ENCODE measurements at places on chromosomes 3 and 15. TPM values are rescaled to one million over a fixed set of nuclear protein-coding genes. Genes with fewer than 3 reads are reported as not detected.

GRCh38 chr15:48385031-48385830 is 54.0 kb downstream of the DUT start:
- H3K4me1 ChIP-seq = no peaks in the 10 kb centered on the region
- H3K4me3 ChIP-seq = no peak overlapping the region
- H3K27ac ChIP-seq = no peak overlapping the region

DNA sequence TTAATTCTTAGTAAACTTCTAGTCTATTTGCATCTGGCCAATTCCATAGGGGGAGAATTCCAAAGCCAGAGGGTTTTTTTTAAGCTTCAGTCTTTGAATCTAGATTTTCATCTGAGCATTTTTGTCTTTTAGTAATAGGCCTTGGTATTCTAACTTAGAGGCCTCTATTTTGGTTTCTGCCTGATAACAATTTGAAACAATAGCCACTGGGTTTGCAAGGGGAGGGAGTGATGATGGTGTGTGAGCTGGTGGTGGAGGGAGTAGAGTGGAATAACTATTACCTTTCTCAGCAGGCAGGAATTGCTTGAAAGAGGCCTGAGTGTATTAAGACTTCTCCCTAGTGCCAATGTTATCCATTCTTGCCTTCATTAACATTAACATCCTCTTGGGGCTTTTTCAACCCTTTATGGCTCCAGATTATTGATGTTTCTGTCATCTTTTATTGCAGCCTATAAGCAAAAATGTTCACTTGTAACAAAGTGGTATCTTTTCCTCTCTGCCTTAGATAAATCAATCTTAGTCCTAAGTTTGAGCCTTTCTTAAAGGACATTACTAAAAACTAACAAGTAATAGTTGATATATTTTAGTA is 26.5 kb upstream of the TCF12 start:
- H3K4me1 ChIP-seq = peaks cover 11% of the 10 kb centered on the region
- no peak overlapping the region for H3K4me3 ChIP-seq
- H3K36me3 ChIP-seq = no peaks in the 10 kb centered on the region
- no peaks in the 10 kb centered on the region for H3K27me3 ChIP-seq
- DNase-seq = no peak

DNA sequence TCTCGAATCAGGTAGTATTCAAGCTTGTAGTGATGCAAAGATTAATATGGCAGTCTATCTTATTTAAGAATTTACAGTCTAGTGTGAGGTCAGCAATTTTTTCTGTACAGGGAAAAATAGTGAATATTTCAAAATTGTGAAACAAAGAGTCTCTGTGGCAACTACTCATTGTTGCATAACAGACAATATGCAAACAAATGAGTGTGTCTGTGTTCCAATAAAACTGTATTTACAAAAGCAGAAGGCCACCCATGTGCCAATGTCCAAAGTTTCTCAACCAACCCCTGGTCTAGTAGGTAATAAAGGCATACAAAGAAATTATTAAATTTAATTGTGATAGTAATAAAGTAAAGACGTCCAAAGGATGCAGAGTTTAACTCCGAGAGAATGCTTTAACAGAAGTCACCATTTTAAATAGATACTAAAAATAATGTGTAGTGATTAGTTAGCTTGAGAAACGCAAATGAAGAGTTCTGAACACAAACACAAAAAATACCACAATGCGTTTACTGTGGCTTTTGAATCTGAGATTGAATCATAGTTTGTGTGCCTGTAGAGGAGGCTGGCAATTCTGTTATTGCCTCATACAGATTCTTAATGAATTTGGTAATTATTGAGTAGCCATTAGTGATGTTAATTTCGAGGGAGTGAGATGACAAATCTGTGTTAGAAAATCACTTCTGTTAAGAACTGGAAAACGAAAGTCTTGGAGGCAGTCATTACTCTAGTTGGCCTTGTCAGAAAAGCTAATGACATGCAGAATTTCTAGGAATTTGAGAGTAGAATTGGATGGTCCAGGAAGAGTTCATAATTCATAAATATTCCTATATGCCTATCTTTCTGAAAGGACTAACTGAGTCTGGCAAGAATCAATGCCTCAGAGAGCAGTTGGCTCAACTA is 48.7 kb downstream of the CADM2 start:
- H3K27ac ChIP-seq = no peak overlapping the region
- no peak overlapping the region for H3K4me3 ChIP-seq
- no peaks in the 10 kb centered on the region for H3K36me3 ChIP-seq
- H3K27me3 ChIP-seq = no peaks in the 10 kb centered on the region
- DNase-seq = peak; percentile 16

DNA sequence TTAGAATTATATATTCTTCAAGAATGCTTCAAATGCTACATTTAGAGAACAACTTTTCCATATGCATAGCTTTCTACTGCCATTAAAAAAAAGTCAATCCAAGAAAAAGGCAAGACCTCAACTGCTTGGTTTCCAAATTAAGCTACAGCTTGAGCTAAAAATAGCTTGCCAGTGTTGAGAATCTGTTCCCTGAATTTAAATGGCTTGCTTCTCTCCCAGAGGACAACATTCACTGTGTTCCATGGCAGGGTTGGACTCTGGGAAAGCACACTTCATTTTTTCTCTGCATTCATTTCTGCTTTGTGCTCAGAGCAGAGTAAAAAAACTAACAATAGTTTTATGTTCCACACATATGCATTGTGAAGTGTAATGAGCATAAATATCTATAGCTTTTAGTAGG is 50.3 kb upstream of the ACTL6A start:
- H3K36me3 ChIP-seq = no peaks in the 10 kb centered on the region
- H3K4me1 ChIP-seq = no peaks in the 10 kb centered on the region
- no peaks in the 10 kb centered on the region for H3K27me3 ChIP-seq

GRCh38 chr3:72382460-72382859 is 465.8 kb downstream of the SHQ1 start:
- H3K27ac ChIP-seq = no peak overlapping the region
- no peaks in the 10 kb centered on the region for H3K27me3 ChIP-seq
- DNase-seq = no peak

- H3K36me3 ChIP-seq = no peaks in the 10 kb centered on the region
- peaks cover 14% of the 10 kb centered on the region for H3K27me3 ChIP-seq
- no peaks in the 10 kb centered on the region for H3K4me1 ChIP-seq
- H3K27ac ChIP-seq = no peak overlapping the region
- DNase-seq = no peak
Measured at GRCh38 chr15:52819253-52819652, 29.1 kb upstream of the ONECUT1 start.

SETMAR gene
- total RNA-seq = 15.4 TPM

DNA sequence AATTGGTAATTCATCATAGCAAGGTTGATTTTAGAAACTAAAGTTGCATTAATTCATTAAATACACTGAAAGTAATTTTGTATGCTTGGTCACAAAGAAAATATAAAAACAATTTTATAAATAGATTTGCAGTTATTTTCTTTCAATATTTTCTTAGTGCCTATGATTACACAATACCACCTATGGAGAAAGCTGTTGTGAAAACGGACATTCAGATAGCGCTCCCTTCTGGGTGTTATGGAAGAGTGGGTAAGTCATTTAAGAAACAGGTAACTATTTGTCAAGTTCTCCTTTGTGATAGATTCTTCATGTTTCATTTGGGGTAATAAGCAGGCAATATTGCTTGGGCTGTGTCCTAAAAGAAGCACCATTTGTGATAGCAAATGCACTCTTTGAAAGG is 3.0 kb downstream of the DUT start:
- no peaks in the 10 kb centered on the region for H3K27me3 ChIP-seq
- H3K4me3 ChIP-seq = no peak overlapping the region
- peaks cover 8% of the 10 kb centered on the region for H3K4me1 ChIP-seq
- DNase-seq = no peak
- no peak overlapping the region for H3K27ac ChIP-seq
- H3K36me3 ChIP-seq = no peaks in the 10 kb centered on the region

DNA sequence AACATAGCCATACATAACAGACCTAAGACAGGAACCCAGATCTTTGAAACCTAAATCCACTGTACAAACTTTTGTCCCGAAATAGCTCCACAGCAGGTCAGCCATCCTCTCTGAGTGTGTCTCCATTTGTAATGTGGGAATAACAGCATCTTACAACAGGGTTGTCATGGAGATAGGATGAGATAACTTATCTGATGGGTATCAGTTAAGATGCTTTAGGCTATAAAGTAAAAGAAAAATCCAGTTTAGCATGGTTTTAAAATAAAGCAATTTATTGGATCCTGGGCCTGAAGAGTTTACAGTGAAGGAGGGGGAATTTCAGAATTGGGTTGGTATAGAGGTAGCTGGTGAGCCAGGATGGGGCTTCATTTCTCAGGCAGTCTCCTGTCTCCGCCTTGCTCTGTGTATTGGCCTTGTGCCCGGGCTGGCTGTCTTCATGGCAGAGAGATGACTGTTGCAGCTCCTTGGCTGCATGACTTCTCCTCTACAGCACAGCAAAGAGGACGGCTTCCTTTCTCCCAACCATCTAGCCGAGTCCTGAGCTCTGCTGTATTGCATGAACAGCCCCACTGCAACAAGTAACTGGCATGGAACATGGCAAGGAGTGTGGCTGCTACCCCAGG is 131.9 kb upstream of the PROK2 start:
- no peak overlapping the region for H3K27ac ChIP-seq
- no peak for DNase-seq
- no peaks in the 10 kb centered on the region for H3K27me3 ChIP-seq
- H3K4me1 ChIP-seq = no peaks in the 10 kb centered on the region
- no peak overlapping the region for H3K4me3 ChIP-seq
- no peaks in the 10 kb centered on the region for H3K36me3 ChIP-seq

LRRK1 gene
- total RNA-seq = 2.1 TPM

DNA sequence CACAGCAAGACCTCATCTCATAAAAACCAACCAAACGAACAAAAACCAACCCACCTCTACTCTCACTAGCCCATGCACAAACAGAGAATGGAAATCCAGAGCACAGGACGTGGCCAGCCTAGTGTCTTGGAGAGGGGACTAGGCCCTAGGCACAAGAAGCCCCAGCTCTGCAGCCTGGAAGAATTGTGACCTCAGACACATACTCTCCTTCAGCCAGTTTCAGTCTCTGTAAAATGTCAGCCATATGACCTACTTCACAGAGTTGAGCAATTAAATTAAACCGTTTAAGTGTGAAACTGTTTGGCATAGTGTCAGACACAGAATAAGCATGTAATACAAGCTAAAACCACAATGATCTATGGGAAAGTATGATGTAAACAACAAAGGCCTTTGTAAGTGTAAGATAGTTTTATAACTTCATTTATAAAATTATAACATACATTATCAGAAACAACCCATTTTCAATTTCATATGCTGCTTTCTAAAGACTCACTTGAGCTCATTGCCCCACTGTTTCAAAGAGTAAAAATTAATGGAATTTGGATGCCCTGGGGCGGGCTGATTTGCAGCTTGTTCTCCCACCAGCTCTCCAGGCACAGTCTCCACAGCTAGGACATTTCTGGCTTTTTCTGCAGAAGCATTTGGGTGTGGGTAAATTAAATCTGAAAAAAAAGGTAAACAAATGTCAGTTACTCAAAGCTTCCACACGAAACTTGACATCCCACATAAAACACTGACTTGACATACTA is 32.9 kb downstream of the TBC1D2B start:
- H3K36me3 ChIP-seq = no peaks in the 10 kb centered on the region
- no peak for DNase-seq
- H3K4me1 ChIP-seq = peaks cover 46% of the 10 kb centered on the region
- H3K27ac ChIP-seq = peak overlapping the region; percentile 67

ALAS1 gene
- 81.8 TPM for total RNA-seq

CCDC54 gene
- not detected for total RNA-seq

KCNH8 gene
- total RNA-seq = 0.97 TPM

- no peak overlapping the region for H3K4me3 ChIP-seq
- no peaks in the 10 kb centered on the region for H3K27me3 ChIP-seq
- H3K36me3 ChIP-seq = no peaks in the 10 kb centered on the region
- DNase-seq = no peak
- H3K4me1 ChIP-seq = peaks cover 2% of the 10 kb centered on the region
- no peak overlapping the region for H3K27ac ChIP-seq
Measured at GRCh38 chr3:31364711-31365110, 168.0 kb upstream of the STT3B start.

TNIK gene
- 15.0 TPM for total RNA-seq

GRCh38 chr15:58401991-58402649 is 29.7 kb upstream of the LIPC start:
- H3K36me3 ChIP-seq = no peaks in the 10 kb centered on the region
- peaks cover 3% of the 10 kb centered on the region for H3K4me1 ChIP-seq
- peak; percentile 32 for DNase-seq
- no peaks in the 10 kb centered on the region for H3K27me3 ChIP-seq

ACTRT3 gene
- 8.7 TPM for total RNA-seq

DNA sequence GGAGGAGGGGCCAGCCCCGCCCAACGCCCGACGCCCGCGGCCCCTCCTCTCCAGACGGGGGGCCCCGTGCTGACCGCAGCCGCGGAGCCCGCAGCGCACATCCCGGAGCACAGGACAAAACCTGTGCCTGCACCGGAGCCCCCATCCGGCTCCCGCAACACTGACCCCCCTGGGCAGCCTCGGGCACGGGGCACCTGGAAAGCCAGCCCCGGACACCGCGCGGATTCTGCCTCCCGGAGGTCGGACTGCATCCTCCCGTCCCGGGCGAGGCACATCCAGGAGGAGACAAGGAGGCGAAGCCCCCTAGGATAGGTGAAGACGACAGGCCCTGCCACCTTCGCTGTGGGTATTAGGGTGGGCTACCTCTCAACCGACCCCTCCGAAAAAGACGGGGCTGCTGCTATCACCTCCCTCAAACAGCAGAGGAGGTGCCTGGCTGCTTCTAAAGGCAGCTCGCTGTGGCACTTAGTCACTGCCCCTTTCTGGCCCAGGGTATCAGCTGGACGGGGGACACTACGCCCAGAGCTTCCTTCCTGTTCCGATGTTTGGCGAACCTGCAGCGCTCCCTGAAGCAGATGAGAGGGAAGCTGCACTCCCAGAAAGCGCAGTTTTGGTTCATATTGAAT is 10.6 kb downstream of the XXYLT1 start:
- H3K27me3 ChIP-seq = no peaks in the 10 kb centered on the region
- H3K4me3 ChIP-seq = peak overlapping the region; percentile 51
- peak overlapping the region; percentile 51 for H3K27ac ChIP-seq
- DNase-seq = peak; percentile 46
- H3K36me3 ChIP-seq = no peaks in the 10 kb centered on the region
- peaks cover 21% of the 10 kb centered on the region for H3K4me1 ChIP-seq

DNA sequence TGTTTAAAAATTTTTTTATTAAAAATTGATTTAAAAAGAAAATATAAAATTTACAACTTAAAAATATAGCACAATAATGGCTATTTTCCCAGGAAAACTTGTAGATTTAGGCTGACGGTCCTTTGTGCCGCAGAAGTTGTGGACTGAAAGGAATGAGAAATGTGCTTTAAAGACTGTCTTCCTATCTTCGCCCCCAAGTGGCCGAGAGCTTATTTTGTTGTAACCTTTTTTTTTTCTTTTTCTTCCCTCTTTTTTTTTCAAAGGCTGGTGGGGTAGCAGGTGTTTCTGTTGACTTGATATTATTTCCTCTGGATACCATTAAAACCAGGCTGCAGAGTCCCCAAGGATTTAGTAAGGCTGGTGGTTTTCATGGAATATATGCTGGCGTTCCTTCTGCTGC is 15.5 kb downstream of the SLC25A26 start:
- no peaks in the 10 kb centered on the region for H3K27me3 ChIP-seq
- DNase-seq = peak; percentile 15
- no peak overlapping the region for H3K27ac ChIP-seq
- H3K4me1 ChIP-seq = no peaks in the 10 kb centered on the region

Data from hepatocyte (in vitro differentiated cells).